RKO (cell line): ENCODE measurements at places on chromosomes 6 and 20.

GRCh38 chr6:110878751-110879522 is 4.4 kb downstream of the AMD1 start:
- peak; percentile 56 for DNase-seq

GRCh38 chr6:37207903-37208456 is 38.0 kb downstream of the PIM1 start:
- DNase-seq = peak; percentile 72

DNA sequence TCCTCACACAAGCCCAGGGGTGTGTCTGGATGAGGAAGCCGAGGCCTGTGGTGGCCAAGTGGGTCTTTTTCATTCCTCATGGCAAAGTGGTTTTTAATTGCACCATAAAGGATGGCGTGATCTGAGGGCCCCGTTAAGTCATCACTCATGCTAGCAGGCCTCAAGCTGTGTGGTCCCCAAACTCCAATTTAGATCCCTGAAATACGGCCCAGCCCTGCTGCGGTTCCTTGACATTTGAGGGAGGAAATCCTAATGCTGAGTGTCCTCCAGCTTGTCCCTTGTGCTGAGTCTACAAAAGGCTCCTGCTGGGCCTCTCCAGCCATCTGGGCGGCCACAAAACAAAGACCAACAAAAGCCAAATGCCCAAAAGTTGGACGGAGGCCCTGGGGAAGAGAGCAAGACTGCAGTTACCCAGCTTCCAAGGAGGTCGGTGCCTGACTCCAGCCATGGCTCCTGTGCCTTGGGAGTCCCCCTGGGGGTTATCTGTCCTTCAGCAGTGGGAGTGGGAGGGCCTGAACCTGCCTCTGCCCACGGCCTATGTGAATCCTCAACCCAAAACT is 162.3 kb upstream of the PDE10A start:
- no peak for DNase-seq

DNA sequence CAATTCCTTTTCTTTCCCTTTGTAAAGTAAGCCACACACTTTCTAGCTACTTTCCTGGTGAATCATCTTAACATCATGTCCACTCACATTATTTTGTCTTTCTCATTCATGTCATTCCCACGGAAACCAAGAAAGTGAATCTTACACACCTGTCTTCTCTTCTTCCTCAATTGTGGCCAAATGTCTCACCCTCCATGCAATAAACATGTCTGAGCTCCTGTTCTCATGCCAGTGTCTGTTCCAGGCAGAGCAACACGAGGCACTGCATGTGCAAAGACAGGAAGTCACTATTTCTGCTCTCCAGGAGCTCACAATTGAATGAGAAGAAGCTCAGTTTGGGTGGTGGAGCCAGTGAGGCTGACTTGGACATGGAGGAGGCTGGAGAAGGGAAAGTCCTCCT is 29.0 kb upstream of the TMEM244 start:
- DNase-seq = peak; percentile 2

GRCh38 chr20:10754824-10755223 is 81.0 kb upstream of the JAG1 start:
- no peak for DNase-seq

DNA sequence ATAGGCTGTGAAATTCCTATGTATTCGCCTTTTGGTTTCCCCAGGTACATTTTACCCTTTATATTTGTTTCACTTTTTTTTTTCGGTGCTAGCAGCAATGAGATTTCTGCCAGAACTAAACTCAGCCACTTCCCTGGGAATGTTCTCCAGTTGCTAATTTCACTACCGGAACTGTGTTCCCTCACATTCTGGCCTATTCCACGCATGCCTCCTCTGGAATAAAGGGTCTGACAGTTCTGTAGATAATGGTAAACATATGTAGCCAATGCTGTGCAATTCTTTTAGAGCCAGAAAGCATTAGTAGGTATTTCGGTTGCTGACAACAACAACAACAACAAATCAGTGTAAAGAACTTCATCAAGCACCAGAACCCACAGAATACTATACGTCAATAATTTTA is 96.1 kb upstream of the TBX18 start:
- DNase-seq = no peak

- DNase-seq = no peak
These were observed 2.6 kb upstream of the NOTCH4 start for GRCh38 chr6:32226434-32226833.

GRCh38 chr6:37882724-37883413 is 63.3 kb downstream of the ZFAND3 start:
- no peak for DNase-seq

DNA sequence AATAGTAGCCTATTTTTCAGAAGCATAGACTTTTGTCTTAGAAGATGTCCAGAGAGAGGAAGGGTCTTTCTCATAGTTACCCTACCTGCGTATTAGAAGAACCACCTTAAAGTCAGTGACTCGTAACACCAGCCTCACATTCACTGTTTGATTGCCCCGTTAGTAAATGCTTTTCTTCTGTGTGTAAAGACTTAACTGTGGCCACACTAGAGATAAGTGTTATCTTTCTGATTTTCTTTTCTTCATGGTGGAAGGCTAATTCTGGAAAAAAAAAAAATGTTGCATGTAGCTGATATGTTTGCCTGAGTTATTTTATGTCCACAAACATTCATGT is 83.9 kb downstream of the SAMD3 start:
- DNase-seq = no peak
